Adrenal gland (tissue), 19 donors: ENCODE measurements at places on chromosomes 7 and 10. TPM values are rescaled to one million over a fixed set of nuclear protein-coding genes. Genes with fewer than 3 reads are reported as not detected.

- H3K4me3 ChIP-seq = no peak overlapping the region
- no peak overlapping the region for H3K27ac ChIP-seq
- no peaks in the 10 kb centered on the region for H3K27me3 ChIP-seq
- no peak for DNase-seq
- H3K36me3 ChIP-seq = no peaks in the 10 kb centered on the region
Measured at GRCh38 chr7:15543256-15543655, 18.6 kb downstream of the AGMO start.

- no peak for DNase-seq
- H3K27me3 ChIP-seq = no peaks in the 10 kb centered on the region
- no peaks in the 10 kb centered on the region for H3K36me3 ChIP-seq
- no peak overlapping the region for H3K27ac ChIP-seq
Measured at GRCh38 chr10:11357439-11357838, 254.0 kb downstream of the USP6NL start.

NUTM2D gene
- 3.9 TPM for total RNA-seq

IKZF1 gene
- 11.5 TPM for total RNA-seq
